Activated CD8-positive, alpha-beta T cell treated with anti-CD3 and anti-CD28 coated beads for 36 hours (primary cell): ENCODE measurements at places on chromosomes 7 and 10.

GRCh38 chr10:49679480-49679893 lies at the start of gene C10orf53:
C10orf53 (plus strand) TSS chr10:49679651; CDS start chr10:49679698, 47 bp downstream.
- peak; percentile 57 for DNase-seq

DNA sequence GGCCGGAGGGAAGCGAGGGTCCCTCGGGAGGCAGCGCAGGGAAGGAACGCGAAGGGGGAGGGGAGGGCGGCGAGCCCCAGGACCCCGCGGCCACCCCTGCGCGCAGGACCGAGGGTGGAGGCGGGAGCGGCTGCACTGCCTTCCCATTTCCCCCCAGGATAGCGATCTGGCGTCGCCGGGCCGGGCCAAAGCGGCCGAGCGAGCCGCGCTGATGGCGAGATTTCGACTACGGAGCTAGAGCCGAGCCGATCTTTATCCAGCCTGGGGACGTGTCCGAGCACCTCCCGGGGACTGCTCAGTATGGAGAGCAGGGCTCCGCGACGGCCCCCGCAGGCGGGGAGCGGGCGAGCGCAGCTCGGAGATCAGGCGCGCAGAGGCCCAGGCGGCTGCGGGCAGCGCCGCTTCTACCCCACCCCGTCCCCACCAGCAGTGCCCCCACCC lies 590 bp upstream of the CRTAC1 start:
- no peak for DNase-seq

GRCh38 chr10:46515366-46515765 lies 41.1 kb downstream of the GPRIN2 start:
- DNase-seq = no peak

- peak; percentile 22 for DNase-seq
Observed at GRCh38 chr10:67837541-67838314, at the start of gene DNAJC12. DNAJC12 (minus strand) TSS chr10:67838188; CDS start chr10:67838011, 177 bp downstream.

DNA sequence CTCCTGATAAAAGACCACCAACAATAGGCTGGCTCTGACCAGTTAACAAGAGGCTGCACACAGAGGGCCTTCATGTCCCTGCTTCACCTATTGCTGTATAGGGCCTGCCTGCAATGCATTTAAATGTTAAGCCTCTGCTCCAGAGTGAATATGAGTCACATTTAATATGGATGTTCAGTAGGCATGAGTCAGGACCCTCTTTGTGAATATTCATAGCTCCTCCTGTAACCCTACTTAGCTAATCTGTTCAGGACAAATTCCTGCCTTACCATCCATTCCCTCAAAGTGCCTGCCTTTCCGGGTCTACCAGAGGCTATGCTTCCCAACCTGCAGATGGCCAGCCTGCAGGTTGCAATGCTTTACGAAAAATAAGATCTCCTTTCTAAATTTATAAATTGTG lies 32.5 kb downstream of the ARHGAP22 start:
- no peak for DNase-seq

DNA sequence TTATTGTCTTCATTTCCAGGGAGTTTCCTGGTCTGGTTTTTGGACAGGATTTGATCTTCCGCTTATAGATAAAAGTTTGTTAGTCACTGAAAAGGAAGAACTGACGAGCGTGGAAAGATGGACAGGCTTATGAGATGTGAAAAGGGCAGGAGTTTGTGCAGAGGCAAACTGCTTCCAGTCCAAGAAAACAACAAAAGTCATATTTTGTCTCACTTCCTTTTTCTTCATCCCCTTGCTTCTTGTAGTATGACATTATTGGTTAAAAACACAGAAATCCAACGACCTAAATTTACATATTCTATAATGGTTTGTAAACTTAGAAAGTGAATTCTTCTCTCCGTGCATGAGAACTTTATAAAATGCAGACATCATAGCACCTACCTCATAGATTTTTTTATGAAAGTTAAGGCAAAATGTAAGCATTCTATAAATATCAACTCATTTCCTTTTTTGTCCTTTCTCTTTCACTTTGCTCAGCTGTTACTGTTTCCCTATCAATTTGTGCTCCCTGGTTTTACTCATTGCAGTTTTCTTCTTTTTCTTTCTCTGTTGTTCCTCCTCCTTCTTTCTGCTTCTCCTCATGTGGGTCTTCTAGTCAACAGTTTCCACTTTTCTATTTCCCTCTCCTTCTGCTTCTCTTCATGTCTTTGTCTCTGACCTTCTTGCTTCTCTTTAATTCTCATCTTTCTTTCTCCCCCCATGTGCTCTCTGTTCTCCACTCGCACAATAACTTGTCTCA lies 370.2 kb downstream of the ARL4A start:
- DNase-seq = no peak
